Smooth muscle cell of the coronary artery (primary cell): ENCODE measurements at places on chromosomes 6 and 20. TPM values are rescaled to one million over a fixed set of nuclear protein-coding genes. Genes with fewer than 3 reads are reported as not detected.

Gene BCLAF1
- total RNA-seq, result 57.0 and 84.7 TPM in 2 replicates

Gene FAXC
- 0.15 and 0.23 TPM in 2 replicates for total RNA-seq

Gene PNLDC1
- total RNA-seq, result 0.23 TPM in 1 of 2 replicates, not detected in the other

Gene POPDC3
- total RNA-seq, result 1.4 and 9.0 TPM in 2 replicates

Gene GNAS-AS1
- 0.35 and 1.1 TPM in 2 replicates for total RNA-seq

Gene MAFB
- total RNA-seq, result 0.23 and 3.2 TPM in 2 replicates

Gene ZBTB22
- 18.6 and 24.5 TPM in 2 replicates for total RNA-seq

Gene DNMT3B
- total RNA-seq, result 2.0 and 2.3 TPM in 2 replicates

Gene NKX2-2
- not detected in 2 replicates for total RNA-seq

Gene SAMD10
- total RNA-seq, result 0.23 and 0.45 TPM in 2 replicates

Gene ACTL10
- total RNA-seq, result 1.5 and 2.8 TPM in 2 replicates

Gene SIRPA
- 6.0 and 8.2 TPM in 2 replicates for total RNA-seq

Gene HFE
- 7.1 and 31.2 TPM in 2 replicates for total RNA-seq

Gene ARHGAP40
- total RNA-seq, result not detected in 2 replicates

Gene COL21A1
- 0.53 and 29.5 TPM in 2 replicates for total RNA-seq

Gene RCAN2
- total RNA-seq, result 1.2 and 7.3 TPM in 2 replicates

Gene GJA10
- not detected in 2 replicates for total RNA-seq

Gene C6orf58
- total RNA-seq, result not detected in 2 replicates

Gene SMOC2
- not detected in 2 replicates for total RNA-seq

Gene CAPN11
- total RNA-seq, result not detected in 2 replicates

Gene SLC35D3
- not detected in 2 replicates for total RNA-seq

Gene PARD6B
- 0.23 and 1.7 TPM in 2 replicates for total RNA-seq

Gene MAS1
- total RNA-seq, result under 0.01 TPM in 1 of 2 replicates, not detected in the other

Gene ABHD16B
- total RNA-seq, result not detected in 2 replicates

Gene ZNF311
- total RNA-seq, result 0.94 and 0.98 TPM in 2 replicates

Gene MED20
- 16.7 and 28.3 TPM in 2 replicates for total RNA-seq

Gene MAP7
- 0.23 and 0.82 TPM in 2 replicates for total RNA-seq

Gene SF3B5
- 152 and 185 TPM in 2 replicates for total RNA-seq

Gene BTN2A1
- 10.2 and 10.8 TPM in 2 replicates for total RNA-seq

Gene TFAP2D
- 0.98 TPM in 1 of 2 replicates, not detected in the other for total RNA-seq

Gene KIAA1755
- 0.59 and 13.7 TPM in 2 replicates for total RNA-seq

Gene SNRPB
- 50.1 and 142 TPM in 2 replicates for total RNA-seq

Gene ZC3H12D
- 0.23 TPM in 1 of 2 replicates, not detected in the other for total RNA-seq

Gene BAG2
- 4.1 and 5.3 TPM in 2 replicates for total RNA-seq

Gene F13A1
- 0.15 TPM in 1 of 2 replicates, not detected in the other for total RNA-seq

Gene SMIM8
- total RNA-seq, result 3.1 and 4.1 TPM in 2 replicates

Gene CNKSR3
- 3.5 and 5.0 TPM in 2 replicates for total RNA-seq

Gene ZNF322
- 7.8 and 13.6 TPM in 2 replicates for total RNA-seq

Gene CST2
- not detected in 2 replicates for total RNA-seq
